ENCODE measurements at places on chromosomes 5 and 9.
A peak's percentile ranks its signal among the peaks of the same experiment; 100 is the strongest.

DNA sequence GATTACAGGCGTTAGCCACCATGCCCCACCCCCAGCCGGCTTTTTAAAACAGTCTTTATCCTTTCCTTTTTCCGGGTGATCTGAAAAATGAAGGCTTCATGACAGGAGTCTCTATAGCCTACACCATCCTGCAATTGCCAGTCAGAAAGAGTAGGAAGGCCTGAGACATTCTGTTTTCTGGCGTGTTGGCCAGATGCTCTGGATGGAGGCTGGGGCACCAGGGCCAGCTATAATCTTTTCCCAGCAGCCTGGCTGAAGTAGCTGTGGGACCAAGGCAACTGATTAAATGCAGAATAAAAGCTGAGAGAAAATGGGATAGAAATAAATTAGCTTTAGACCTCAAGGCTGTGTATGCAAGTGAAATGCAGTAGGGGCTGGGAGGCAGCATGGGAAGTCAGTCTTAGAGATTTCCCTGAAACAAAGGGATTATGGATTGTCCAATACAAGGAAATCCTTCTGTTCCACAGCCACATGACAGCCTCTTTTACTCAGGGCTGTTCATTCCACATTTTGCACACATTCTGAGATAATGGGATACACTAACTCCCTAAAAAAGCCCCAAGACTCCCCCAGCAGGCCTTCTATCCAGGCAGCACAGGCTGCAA is 116.0 kb upstream of the LRRTM2 start:
- no peak for DNase-seq

GRCh38 chr5:34034534-34035327 is 8.3 kb downstream of the C1QTNF3 start:
- DNase-seq = no peak

DNA sequence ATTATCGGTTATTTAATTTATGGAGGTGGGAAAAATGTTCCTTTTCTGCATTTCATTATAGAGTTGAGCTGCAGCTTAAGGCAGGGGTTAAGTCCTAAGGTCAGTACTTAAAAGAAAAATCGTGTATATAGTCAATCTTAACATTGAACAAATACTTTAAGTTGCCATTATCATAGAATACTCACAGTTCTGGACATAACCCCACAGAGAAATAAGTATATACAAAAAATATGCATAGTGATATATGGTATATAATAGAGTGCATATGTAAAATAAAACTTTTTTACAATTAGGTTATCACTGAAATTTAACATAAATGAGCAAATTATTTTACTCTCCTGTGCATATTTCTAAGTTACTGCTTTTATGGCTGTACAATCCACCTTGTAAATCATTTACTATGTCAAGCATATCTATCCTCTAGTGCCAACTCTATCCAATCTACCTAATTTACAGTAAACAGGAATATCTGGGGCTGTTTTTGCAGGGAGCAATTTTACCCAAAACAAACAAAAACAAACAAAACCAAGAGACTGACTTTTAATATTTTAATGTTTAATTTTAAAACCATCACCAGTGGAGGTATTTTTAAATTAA is 28.8 kb downstream of the TTC39B start:
- DNase-seq = no peak

DNA sequence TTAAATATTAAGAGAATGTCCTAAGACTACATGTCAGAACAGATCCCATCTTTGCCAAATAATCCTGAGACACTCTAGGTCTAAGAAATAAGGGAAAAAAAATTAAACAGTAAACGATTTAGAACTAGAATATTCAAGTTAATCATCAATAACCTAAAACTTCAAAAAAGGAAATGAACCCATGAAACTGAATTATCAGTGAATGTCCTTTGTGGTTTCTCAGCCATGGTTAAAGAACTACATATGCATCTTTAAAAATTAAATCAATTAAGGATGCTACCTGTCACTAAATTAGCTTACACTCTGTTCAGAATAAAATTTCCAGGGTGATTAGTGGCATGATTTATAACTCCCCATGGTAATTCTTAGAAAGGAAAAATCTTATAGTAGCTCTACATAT is 850.0 kb upstream of the C9orf72 start:
- no peak for DNase-seq

DNA sequence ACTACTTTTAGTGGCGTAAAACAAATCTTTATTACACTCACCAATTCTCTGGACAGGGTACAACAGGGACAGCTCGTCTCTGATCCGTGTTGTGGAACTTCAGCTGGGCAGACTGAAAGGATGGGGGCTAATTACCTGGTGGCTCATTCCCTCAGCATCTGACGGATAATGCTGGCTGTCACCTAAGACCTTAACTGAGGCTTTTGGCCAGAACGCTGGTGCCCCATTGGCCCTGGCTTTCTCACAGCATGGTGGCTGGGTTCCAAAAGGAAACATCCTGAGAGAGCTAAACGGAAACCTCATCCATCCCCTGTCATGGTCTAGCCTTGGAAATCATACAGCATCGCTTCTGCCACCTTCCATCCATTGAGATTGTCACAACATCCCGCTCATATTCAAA is 62.9 kb downstream of the RAI14 start:
- DNase-seq = no peak

GRCh38 chr9:17171309-17172094 is 36.7 kb downstream of the CNTLN start:
- DNase-seq = no peak

GRCh38 chr5:565782-566440 is 41.7 kb upstream of the SLC9A3 start:
- no peak for DNase-seq

DNA sequence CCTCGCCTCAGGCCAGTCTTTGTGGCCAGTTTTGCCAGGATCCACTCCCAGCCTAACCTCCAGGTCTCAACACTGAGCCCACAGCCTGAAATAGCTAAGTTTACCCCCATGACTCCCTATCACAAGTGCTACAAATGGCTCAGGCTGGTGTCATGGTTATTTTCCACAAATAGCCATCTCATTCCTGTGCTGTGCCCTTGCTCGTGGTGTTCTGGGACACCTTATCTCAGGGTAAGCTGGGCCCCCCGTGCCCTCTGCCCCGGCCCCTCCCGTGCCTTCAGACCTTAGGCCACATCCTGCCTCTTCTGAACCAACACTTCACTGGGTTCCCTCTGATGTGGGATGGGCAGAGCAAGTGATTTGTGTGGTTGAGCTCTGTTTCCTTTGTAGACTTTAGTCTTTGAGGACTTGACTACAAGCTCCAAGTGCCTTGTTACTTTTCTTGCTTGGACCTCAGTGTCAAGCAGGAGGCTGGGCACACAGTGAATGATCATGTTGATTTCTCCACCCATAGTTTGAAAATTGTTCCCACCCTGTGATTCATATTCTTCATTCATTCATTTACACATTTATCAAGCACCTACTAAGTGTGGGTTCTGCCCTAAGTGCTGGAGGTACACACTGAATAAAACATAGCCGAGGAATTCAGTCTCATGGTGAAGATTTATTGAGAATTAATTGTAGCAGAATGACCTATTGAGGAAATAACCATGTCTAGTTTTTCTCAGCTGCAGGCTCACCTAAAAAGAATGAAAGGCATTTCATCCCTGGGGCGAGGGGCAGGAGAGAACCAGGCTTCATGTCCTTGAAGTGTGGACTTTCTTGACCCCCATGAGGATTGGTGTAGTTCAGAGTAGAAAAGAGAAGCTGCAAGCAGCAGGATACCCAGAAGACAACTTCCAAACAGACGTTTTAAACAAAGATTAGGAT is 84.5 kb upstream of the CTNNA1 start:
- DNase-seq = peak; percentile 62

- DNase-seq = peak; percentile 48
Measured at GRCh38 chr5:80481019-80481893, 6.6 kb upstream of the FAM151B start.

DNA sequence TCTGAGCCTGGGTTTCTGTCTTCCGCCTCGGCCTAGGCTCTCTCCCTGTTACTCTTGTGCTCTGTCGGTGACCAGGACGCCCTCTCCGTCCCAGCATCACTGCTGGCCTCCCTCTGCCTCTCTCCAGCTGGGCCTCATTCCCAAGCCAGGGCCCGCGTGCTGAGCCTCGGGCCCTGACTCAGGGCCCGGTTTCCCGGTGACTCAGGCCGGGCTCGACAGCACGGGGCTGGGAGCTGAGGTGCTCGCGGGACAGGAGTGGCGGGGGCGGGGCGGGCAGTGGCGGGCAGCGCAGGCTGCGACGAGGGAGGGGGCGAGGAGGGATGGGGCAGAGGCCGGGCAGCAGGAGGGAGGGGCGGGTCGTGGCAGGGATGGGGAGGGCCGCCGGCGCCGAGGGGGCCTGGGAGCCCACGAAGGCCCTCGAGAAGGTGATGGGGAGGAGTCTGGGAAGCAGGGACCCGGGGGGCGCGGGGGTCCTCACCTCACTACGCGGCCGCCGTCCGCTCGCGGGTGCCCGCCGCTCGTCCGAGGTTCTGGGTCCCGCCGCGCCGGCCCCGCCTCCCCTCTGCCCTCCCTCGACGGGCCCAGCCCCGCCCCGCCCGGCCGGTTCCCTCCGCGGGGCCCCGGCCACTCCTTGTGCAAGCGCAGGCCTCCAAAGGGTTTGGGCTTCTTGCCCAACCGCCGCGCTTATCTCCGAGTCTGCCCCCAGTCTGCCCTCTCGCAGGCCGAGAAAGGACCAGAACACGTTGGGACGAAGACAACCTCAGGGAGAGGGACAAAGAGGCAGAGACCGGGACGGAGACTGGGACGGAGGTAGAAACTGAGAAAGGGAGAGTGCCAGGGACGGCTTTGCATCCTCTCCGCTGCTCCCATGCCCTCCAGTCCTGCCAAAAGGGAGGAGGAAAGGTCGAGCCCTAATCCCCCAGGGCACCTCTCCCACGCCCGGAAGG is at the start of gene ARAP3:
TSS of gene ARAP3 (minus strand) at position 536 of the 947 bp plus-strand sequence. CDS start 1,744 bp downstream, outside the sequence.
- peak; percentile 38 for DNase-seq

DNA sequence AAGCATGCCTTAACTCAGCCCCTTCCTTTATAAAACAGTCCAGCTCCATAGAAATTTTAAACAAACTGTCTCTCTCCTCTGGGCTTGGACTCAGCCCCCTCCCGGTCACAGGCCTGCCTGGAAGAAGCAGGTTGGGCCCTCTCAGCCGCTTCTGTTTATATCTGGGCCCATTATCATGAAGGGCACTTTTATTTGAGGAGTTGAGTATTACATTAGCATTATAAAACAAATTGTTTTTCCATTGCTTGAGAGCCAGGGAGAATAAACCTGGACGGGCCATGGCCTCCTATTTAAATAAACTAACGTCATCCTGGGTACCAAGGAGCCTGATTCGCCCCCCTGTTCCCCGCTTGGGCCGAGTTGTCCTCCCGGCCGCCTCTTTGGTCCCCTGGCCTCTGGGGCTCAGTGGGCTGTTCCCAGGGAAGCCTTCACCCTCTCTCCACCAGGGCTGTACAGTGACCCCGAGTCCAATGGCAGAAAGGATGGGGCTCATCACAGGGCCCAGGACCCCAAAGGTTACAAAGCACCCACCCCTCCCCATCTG is 13.2 kb downstream of the IRX2 start:
- DNase-seq = no peak

DNA sequence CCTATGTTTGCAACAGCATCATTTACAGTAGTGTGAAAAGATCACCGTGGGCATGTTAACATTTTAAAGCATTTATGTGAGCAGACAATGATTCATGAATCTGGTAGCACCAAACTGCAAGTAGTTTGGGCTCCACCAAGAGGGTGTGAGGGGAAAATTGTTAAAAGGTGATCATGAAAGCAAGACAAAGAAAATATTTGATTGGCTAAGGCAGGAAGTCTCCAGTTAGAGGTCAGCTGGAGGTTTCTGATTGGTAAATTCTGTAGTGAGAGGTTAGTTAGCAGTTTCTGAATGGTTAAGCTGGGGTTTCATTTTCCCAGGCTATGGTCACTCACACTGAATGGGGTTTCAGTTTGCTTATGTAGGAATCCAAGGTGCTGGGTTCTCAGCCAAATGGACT is 13.5 kb upstream of the DRD1 start:
- no peak for DNase-seq

GRCh38 chr9:76573905-76574760 is 115.2 kb downstream of the GCNT1 start:
- no peak for DNase-seq

DNA sequence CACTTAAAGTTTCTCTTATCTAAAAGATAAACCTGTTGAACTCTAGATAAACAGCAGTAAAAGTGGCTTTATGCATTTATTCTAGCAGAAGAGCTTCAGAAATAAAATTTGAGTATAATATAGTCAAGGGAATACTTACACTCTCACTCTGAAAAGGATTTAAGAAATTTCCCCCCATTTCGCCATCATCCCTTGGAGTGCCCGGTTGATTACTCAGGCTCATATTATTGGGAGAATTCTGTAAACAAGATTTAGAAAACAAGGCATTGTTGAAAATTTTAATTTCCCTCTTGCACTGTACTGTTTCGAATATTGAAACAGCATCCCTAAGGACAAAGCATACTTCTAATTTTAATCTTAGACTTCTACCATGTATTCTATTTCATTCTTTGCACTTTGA is 34.5 kb upstream of the ACOT12 start:
- no peak for DNase-seq

DNA sequence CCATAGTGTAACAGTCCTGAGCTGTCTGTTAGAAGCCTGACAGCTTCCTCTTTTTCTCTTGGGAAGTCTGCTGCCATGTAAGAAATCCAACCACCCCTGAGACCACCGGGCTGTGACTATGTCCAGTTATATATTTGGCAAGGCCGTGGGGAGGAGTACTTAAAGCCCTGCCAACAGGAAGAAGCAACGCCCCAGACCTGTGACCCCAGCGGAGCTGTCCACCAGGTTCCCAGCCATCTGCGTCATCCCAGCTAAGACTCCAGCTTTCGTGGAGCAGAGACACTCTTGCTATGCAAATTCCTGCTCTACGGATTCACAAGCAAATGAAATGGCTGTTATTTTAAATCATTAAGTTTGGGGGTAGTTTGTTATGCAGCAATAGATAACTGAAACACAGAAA is 417.3 kb downstream of the TLE4 start:
- DNase-seq = no peak
